HT1080 (cell line): ENCODE measurements at places on chromosomes 4 and X.

DNA sequence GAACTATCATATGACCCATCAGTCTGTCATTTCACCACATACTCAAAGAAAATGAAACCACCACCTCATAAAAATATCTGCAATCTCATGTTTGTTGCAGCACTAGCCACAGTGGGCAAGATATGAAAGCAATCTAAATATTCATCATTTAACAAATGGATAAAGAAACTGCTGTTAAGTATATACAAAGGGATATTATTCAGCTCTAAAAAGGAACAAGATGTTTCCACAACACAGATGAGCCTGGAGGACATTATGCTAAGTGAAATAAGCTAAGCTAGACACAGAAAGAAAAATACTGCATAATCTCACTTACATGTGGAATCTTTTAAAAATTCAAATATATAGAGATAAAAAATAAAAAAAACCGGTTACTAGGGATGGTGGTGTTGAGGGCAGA, 108.2 kb upstream of the BRWD3 start:
- no peak for DNase-seq

- no peak for DNase-seq
Observed at GRCh38 chr4:86848732-86849619, at the start of gene SLC10A6. TSS of gene SLC10A6 (minus strand) at chr4:86849384. CDS start at chr4:86849115, 269 bp downstream.

GRCh38 chr4:105306820-105307219, 160.1 kb downstream of the TET2 start:
- DNase-seq: no peak

DNA sequence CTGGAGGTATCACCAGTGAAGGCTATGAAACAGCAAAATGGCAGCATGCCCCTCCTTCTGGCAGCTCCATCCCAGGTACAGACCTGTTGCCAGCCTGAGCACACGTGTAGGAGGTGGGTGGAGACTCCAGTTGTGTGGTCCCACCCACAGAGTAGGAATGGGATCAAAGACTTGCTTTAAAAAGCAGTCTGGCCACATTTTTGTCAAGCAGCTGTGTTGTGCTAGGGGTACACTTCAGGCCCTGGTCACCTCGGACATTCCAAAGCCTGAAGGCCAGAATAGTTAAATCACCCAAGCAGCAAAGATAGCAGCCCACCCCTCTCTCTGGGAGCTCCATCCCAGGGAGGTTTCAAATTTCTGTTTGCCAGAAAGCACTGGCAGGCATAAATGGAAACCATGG, 20.3 kb upstream of the AMBN start:
- no peak for DNase-seq

GRCh38 chrX:107741404-107741790, 34.2 kb downstream of the TSC22D3 start:
- DNase-seq: no peak

DNA sequence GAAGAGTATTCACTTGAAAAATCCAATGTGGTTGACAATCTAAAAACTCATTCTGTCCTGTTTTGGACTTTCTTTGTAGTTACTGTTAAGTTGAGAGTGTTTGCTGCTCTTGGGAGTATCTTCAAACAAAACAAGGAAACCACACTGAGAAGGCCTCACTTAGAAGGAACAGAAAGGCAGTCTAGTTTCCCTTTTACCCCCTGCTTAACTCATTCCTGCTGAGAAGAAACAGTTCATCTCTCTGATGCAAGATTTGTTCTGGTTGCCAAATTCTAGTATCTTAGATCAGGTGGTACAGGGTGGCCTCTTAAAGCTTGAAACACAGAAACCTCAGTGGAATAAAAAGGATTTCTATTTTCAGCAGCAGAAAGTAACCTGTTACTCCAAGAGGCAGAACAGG, 41.4 kb downstream of the GUCY2F start:
- DNase-seq: no peak

- DNase-seq: no peak
Observed at GRCh38 chr4:153527690-153528089, 61.5 kb downstream of the TMEM131L start.

DNA sequence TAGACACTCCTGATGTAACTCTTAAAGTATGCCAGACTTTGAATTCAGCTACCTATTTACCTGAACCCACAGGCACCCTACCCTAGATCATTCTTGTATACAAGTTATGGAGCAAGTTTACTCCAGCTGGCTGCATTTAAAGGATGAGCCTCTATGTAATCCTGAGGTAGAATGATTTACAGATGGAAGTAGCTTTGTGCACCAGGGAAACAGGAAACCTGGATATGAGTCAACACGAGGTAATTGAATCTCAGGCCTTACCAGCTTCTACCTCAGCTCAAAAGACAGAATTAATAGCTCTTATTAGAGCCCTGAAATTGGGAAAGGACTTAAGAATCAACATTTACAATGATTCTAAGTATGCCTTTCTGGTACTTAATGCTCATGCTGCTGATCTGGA, 119.8 kb downstream of the AGTR2 start:
- peak; percentile 56 for DNase-seq

DNA sequence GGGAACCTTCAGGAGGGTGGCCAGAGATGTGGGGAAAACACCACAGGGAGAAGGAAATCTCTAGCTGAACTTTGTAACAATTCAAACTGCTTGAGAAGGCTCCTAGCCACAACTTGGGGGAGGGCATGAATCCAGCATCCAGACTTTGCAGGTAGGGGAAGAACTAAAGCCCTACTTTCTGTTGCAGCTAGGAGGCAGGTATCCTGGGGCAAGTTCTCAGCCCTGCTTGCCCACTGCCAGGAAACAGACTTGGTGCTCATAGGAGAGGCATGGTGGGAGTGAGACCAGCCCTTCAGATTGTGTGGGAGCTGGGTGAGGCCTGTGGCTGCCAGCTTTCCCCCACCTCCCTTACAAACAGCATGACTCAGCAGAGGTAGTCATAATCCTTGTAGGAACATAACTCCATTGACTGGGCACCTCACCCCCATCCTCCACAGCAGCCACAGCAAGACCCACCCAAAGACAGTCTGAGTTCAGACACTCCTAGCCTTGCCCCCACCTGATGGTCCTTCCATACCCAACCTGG, 209.5 kb upstream of the CPEB2 start:
- DNase-seq: peak; percentile 93

- DNase-seq: no peak
Observed at GRCh38 chrX:153410373-153410772, 899 bp upstream of the ZFP92 start.

- no peak for DNase-seq
Observed at GRCh38 chrX:151880895-151881294, 31.8 kb upstream of the MAGEA4 start.

GRCh38 chr4:129908117-129908516, 812.2 kb downstream of the C4orf33 start:
- no peak for DNase-seq

- no peak for DNase-seq
Observed at GRCh38 chr4:26331380-26331950, 10.7 kb downstream of the RBPJ start.

GRCh38 chr4:151624626-151625565, 135.9 kb downstream of the GATB start:
- DNase-seq: no peak

GRCh38 chr4:19776929-19777328, 474.8 kb upstream of the SLIT2 start:
- DNase-seq: peak; percentile 49

DNA sequence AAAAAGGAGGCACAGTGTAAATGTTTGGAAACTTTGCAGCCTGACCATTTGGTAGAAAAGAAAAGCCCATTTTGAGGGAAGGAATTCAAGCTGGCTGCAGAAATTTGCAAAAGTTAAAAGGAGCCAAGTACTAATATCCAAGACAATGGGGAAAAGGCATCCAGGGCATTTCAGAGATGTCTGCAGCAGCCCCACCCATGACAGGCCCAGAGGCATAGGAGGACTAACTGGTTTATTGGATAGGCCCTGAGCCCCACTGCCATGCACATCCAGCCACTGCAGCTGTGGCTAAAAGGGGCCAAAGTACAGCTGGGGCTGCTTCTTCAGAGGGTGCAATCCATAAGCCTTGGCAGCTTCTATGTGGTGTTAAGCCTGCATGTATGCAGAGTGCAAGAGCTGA, 104.9 kb downstream of the HS3ST1 start:
- no peak for DNase-seq

DNA sequence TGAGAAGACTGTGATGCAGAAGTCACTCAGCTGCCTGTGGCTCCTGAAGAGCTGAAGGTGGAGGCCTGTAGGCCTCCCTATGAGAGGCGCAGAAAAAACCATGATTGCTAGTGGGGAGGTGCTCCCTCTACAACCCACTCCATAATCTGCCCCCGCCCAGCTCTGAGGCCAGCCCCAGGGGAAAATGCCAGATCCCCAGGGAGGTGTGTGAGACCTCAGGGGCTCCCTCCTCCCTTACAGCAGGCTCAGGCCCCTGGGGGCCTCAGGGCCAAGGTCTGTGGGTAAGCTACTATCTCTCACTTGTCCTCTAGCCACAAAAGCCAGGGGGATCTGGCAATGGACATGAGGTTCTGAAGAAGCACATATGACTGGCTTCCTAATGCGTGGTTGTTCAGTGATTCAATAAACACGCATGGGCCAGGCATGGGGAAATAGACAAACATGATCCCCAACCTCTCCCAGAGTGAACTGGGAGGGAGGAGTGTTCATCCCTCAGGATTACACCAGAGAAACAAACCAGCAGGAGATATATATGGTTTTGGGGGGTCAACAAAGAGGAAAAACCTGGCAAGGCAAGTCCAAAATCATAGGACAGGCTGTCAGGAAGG, 51.0 kb upstream of the MTM1 start:
- no peak for DNase-seq

- DNase-seq: no peak
Observed at GRCh38 chr4:51918251-51918650, 75.3 kb downstream of the DCUN1D4 start.

GRCh38 chr4:80788798-80789197, 241.7 kb upstream of the BMP3 start:
- no peak for DNase-seq

DNA sequence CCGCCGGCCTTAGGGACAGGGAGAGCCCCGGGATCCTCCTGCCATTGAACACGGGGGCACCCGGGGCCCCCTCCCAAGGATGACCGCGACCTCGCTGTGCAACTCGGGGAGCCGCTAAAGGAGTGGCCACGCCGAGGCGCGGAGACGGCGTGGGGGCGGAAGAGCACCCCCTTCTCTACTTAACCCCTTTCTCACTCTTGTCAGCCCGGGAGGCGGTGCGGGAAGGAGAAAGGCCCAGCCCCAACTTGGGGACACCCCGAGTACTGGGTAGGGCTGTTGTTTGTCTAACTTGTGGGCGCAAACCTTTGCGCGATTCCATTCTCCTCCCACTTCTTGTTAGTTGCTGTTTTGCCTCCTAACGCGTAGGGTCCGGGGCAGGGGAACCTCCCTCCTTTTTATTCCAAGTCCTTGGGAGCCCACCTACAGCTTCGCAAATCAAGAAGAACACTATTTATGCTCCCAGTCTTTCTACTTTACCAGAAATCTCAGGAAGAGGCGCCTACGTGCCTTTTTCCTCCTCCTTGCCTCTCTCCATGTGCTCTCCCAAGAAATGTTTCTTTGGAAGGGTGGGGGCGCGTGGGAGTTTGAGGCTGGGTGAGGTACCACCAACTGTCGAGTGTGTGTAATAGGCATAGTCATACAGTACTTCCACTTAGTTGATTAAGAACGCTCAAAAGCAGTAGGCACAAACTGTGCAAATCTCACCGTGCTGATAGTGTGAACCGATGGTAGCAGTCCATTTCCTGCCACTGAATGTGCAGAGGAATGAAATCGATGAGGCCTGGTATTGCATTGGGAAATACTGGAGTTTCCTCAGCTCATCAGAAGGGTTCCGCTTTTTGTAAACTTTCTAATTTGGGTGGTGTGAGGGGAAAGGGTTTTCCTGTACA, 813 bp downstream of the DIAPH2 start:
- peak; percentile 52 for DNase-seq

GRCh38 chrX:41703574-41704029, 14.8 kb downstream of the GPR34 start:
- DNase-seq: no peak

DNA sequence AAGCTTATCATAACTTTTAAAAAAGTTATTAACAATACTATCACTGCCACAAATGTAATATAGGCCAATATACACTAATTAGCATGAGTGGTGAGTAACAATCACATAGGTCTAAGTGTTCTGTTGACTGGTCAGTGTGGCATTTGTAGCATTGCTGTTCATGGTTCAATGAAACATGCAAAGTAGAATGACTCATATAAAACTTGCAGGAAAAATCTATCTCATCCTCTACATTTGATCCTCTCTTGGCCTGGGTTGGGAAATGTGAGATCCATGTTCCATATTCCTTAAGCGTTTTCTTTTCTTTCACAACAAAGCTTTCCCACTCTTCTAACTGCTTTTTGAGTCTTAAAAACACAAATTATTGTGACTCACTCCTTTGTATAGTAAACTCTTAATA, 1418.7 kb downstream of the FSTL5 start:
- DNase-seq: no peak
